Stimulated activated CD4-positive, alpha-beta T cell treated with anti-CD3 and anti-CD28 coated beads, Interleukin-12 subunit alpha, Interleukin-12 subunit beta, amount 100 ng/mL, for 48 hours (primary cell): ENCODE measurements at places on chromosomes 6 and 20.

GRCh38 chr6:41651962-41652657, 13.8 kb downstream of the MDFI start:
- DNase-seq, result no peak

DNA sequence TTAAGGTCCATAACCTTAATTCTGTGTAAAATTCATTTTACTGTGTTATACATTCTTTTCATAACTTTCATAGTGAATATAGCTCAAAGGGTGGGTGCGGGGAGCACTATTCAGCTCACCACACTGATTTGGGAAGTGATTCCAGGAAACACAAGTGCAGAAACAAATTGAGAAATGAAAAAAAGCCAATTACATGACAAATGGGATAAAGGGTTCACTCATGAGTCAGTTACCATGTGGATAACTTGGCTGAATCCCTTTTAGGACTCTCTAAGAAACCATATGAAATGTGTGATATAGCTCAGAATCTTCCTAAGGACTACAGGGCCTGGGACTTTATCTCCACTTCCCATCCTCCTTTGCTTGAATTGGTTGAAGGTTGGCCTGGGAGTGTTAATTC, 3.1 kb upstream of the BTN2A1 start:
- DNase-seq, result no peak

DNA sequence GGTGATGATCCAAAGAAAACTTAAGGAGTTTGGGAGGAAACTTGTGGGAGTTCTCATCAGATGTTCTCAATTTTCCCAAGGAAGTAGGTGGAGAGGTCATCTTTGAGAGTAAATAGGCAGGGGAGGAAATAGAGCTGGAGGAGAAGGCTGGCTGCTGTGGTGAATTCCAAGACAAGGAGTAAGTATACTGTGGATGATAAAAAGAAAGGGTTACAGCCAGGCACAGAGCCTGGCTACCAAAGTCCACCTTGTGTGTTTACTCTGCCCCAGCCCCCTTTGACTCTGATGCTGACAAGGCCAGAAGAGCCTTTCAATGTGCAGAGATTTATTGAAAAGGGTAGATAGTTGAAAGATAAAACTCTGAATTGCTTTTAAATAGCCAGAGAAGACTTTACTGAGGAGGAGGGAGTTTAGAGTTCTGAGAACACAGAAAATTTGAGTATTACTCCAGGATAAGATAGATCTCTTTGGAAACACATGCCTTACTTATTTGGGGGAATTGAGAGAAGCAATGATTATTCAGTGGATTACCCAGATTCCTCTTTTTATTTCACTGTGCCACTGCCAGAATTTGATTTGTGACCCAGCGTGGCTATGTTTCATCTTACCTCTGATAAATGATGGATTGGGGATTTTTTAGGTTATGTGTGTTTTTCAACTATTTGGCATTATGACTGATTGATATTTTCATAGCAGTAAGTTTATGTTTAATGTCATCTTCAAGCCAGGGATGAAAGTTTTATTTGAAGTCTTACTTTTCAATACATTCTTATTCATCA, 182.6 kb upstream of the JAG1 start:
- no peak for DNase-seq

- no peak for DNase-seq
These were observed 1.6 kb downstream of the MYLIP start for GRCh38 chr6:16130437-16130891.

- DNase-seq, result no peak
These were observed 884.5 kb upstream of the GJE1 start for GRCh38 chr6:141248021-141248799.

DNA sequence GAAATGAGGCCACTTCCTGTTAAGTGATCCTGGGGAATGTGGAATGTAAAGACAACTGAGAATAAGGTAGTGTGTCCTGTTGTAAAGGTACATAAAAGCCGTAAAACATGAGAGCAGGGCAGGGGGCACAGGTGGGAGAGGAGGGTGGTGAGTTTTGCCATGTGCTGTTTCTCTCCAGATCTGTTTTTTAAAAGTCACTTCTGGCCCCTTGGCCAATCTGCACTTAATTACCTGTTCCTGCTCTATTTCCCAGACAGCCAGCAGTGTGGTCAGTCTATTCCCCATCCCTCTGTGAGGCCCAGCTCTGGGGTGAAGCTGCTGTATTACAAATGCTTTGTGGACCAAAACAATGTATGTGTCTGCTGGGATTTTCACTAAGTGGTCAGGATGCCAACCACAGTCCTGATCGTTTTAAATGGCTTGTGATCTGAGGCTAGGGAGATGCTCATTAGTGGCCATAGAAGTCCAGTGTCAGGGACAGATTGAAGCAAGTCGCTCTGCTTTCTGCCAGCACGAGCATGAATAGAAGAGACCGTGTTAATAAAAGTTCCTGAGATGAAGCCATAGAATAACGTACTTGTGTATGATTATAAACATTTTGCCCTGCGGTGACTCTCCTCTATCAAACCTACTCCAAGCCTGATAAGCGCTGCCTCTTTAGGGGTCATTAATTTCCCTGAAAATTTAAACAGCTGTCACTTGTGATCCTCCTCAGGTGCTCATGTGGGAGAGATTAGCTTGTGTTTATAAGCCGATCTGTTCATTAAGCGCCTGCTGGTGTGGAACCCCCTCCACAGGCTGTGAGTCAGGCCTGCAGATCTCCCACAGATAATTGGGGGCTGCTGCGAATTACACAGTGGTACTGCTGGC, 111.8 kb upstream of the CENPW start:
- no peak for DNase-seq

GRCh38 chr6:85364344-85364743, 85.5 kb upstream of the NT5E start:
- no peak for DNase-seq

GRCh38 chr20:18011482-18011881, 42.7 kb downstream of the MGME1 start:
- DNase-seq, result no peak

- no peak for DNase-seq
These were observed 71.7 kb downstream of the ATP9A start for GRCh38 chr20:51696304-51697071.

- no peak for DNase-seq
These were observed 274.8 kb upstream of the BTBD3 start for GRCh38 chr20:11642866-11643265.

- no peak for DNase-seq
These were observed 24.7 kb downstream of the SYTL3 start for GRCh38 chr6:158674342-158675131.

DNA sequence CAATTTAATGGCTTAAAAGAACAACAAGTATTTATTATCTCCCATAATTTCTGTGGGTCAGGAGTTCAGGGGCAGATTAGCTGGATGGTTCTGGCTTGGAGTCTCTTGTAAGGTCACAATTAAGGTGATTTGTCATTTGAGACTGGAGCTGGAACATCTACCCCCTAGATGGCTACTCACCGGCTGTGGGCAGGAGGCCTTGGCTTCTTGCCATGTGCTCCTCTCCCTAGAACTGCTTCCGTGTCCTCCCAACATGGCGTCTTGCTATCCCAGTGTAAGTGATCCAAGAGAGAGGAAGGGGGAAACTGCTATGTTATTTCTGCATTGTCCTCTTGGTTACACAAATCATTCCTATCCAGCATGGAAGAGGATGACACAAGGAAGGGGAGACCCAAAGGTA, 210.2 kb upstream of the ECI2 start:
- no peak for DNase-seq

DNA sequence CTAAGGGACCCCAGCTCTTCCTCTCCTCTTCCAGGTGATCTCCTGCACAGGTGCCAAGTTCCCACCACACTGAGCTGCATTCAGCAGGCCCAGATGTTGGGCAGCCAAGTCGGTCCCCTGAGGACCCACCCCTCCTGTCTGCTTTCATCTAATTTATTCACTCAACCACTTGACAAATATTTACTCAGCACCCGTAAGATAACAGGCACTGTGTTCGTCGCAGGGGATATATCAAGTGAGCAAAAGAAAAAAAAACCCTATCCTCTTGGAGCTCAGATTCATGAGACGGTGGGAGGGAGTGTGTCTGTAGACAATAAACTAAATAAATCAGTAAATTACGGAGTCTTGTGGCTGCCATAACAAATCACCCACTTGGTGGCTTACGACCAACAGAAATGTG, 143.6 kb downstream of the MRPL14 start:
- DNase-seq, result no peak

DNA sequence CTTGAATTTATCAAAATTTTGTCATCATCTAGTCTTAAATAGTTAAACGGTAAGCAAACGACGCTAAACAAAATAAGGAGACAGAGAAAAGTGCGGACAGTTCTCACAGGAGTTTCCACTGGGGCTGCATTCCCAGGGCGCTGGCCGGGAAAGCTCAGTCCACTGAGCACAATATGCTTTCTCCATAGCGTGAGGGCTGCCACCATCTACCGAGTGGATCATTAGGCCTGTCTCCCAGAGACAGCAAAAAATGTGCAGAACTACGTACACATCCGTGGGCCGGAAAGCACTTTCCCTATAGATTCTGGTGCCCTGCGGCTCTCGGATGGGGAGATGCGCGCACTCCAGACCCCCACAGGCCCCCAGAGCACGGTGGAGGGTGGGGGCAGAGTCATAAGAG, 84.9 kb downstream of the THBS2 start:
- no peak for DNase-seq

- no peak for DNase-seq
These were observed 100.1 kb upstream of the PRDM1 start for GRCh38 chr6:105985816-105986632.

DNA sequence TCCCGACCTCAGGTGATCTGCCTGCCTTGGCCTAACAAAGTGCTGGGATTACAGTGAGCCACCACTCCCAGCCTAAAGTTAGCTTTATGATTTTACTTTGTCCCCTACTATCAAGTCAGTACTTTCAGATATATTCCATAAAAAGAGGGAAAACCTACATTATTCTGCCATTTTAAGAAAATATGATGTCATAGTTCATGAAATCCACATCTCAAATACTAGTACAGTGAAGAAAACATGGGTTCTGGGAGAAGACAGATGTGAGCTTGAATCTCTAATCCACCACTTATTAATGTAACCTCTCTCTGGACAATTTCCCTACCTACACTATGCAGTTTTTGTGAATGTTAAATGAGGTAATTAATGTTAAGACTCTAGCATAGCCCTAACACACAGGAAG, 74.5 kb downstream of the PDE10A start:
- no peak for DNase-seq

DNA sequence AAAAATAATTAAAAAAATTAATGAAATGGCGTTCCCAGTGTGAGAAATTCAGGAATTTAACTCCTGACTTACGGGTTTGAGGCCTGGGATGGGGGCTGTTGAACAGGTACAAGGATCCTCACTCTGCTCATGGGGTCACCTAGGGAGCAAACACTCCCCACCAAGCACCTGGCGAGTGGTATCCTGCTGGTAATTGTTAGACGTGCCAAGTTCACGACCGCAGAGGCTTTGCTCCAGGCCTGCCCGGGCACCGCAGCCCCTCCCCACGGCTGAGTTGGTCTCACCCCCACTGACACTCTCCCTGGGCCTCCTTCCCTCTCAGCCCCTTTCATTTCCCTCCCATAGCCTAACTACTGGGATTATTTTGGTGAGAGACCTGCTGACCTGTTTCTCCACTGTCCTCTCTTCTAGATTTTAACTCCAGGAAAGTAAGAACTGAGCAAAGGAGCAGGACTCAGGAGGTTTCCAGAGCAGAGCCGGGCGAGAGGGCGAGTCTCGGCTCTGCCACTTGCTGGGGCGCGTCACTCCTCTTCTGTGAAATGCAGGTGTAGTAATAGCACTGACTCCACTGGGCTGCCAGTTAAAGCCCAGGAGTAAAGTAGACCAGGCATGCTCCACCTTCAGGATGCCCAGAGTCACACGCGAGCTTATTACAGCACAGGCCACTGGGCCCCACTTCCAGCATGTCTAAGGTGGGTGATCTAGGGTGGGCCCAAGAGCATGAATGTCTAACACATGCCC, 22.8 kb downstream of the BMP7 start:
- no peak for DNase-seq
